Karpas-422 (cell line): ENCODE measurements at places on chromosomes 12 and 14. TPM values are rescaled to one million over a fixed set of nuclear protein-coding genes. Genes with fewer than 3 reads are reported as not detected.

GRCh38 chr12:113203852-113204760, 17.2 kb upstream of the TPCN1 start:
- no peak for DNase-seq

DNA sequence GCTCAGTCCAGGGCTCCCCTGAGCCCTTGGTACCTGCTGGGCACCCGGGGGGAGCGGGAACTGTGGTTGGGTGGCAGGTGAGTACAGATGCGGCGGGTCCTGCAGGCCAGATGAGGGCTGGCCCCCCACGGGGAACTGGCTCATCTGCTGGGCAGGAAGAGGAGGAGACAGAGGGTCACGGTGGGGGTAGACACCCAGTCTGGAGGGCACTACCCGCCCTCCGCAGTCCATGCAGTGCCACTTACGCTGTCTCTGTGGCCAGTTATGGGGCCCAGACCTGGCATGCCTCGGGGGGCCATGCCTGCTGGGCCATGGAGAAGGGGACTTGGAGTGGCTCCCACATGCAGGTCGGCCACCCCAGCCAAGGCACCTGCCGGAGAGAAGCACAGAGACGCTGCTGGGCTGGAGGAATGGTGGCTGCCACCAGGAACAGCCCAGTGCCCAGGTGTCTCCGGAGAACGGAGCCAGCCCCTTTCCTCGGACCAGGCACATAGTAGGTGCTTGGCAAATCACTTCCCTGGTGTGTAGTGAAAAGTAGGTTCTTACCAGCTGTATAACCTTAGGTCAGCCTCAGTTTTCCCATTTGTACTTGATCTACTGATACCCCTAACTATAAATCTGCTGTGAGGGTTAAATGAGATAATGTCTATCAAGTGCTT, 21.1 kb downstream of the FOXN4 start:
- no peak for DNase-seq

- no peak for DNase-seq
These were observed 1098.7 kb downstream of the AACS start for GRCh38 chr12:126163984-126164383.

GRCh38 chr14:95562892-95563685, 28.2 kb downstream of the GLRX5 start:
- peak; percentile 53 for DNase-seq

GRCh38 chr14:62015945-62016344, 253.7 kb downstream of the SNAPC1 start:
- DNase-seq = no peak

- DNase-seq = peak; percentile 56
These were observed 51.8 kb downstream of the FOXN3 start for GRCh38 chr14:89365061-89365801.

DNA sequence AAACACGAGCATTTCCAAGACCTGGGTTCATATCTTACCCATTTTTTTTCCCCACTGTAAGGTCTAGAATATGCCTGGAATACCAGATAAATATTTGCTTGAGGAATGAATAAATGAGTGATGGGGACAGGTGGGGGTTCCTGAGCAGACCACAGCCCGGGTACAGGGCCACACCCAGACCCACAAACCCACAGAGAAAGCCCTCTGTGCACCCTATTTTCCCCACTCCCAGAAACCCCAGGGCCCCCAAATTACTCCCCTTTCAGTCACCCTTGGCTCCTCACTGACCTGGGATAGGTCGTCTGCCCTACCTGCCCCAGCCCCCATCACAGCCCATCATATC, 66.5 kb upstream of the DDX11 start:
- no peak for DNase-seq

DNA sequence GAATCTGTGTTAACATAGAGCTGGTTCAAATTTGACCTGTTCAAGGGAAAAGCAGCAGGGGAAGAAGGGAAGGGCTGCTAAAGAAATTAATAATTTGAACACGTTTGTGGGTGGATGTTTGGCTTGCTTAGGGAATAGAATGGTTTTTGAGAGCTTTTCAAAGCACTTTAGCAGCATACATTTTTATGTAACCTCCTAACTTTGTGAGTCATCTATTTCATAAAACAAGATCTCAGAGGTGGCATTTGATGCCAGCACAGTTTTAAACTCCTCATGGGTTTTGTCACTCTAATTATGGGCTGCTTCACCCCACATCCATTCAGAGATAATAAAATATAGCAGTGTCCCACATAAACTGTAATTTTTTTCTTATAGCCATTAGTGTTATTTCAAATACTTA, 143.8 kb downstream of the ACSS3 start:
- no peak for DNase-seq

GRCh38 chr12:28172434-28173030, 17.7 kb upstream of the CCDC91 start:
- peak; percentile 60 for DNase-seq

GRCh38 chr12:78177298-78177697, 346.6 kb downstream of the NAV3 start:
- DNase-seq = no peak

GRCh38 chr12:42968426-42968825, 378.9 kb upstream of the PRICKLE1 start:
- no peak for DNase-seq

DNA sequence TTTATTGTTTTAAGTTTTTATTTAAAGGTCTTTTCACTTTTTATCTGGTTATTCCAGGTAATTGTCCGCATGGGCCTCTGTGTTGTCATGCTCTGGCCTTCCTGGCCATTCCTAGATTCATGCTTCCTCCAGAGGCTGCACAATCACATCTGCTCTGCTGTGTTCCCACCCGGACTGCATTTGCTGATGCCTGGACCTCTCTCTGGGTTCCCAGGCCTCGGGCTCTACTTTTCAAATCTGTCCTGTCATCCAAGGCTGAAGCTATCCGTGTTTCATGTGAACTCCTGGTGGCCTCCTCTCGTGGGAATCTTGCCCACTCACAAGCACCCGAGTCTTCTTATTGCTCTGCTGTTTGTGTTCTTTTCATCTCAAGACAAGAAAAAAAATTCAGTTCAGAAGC, 16.1 kb upstream of the VDR start:
- DNase-seq = no peak

- peak; percentile 65 for DNase-seq
These were observed 41.3 kb upstream of the PNMA1 start for GRCh38 chr14:73755434-73756014.

GRCh38 chr14:101796479-101796878, 35.0 kb downstream of the PPP2R5C start:
- no peak for DNase-seq

- peak; percentile 92 for DNase-seq
These were observed 31.7 kb upstream of the INF2 start for GRCh38 chr14:104657563-104658324.

DNA sequence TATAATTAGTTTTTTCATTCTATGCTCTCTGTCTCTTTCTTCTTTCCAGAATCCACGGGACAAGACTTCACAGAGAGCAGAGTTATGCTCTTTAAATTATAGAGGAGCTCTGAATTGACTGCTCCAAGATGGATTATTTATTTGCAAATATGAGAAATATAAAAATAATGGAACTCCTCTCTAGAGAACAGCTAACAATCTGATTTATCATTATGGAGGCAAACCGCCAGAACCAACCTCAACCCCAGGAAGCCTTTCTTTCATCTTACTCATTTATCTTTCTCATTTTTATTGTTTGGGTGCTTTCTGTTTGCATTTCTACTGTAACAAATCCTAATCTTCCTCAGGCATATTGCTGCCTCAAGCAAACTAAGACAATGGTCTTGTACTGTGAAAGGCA, 216.5 kb downstream of the C12orf50 start:
- no peak for DNase-seq

ZFYVE26 gene
- total RNA-seq = 31.3 and 47.0 TPM in 2 replicates

KCNMB4 gene
- total RNA-seq = 55.5 and 55.9 TPM in 2 replicates

TMEM233 gene
- not detected in 2 replicates for total RNA-seq

CGRRF1 gene
- total RNA-seq = 8.8 and 25.9 TPM in 2 replicates

IAPP gene
- not detected in 2 replicates for total RNA-seq

ST8SIA1 gene
- total RNA-seq = 4.6 TPM in 1 of 2 replicates, not detected in the other

SLC2A3 gene
- 20.1 and 38.2 TPM in 2 replicates for total RNA-seq

CLSTN3 gene
- 30.0 and 40.3 TPM in 2 replicates for total RNA-seq
